ENCODE measurements at places on chromosomes 3 and 15.

DNA sequence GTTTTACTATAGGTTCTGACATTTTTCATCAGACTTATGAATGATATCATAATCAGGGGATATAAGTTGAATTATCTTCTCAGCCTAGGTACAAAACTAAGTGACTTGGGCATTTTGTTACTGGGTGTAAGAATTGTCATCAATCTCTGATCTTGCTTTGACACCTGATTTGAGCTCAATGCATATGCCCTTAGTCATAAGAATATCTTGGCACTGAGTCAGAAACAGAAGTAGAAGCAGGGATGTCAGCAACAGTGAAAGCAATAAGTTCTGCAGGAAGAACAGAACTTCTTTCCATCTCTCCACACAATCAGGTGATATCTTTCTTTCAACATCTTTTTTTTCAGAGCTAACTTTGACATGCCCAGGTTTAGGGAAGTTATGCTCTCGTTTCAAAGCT, 14.6 kb downstream of the SLITRK3 start:
- DNase-seq, result no peak

GRCh38 chr3:86938416-86939105, 52.4 kb downstream of the VGLL3 start:
- no peak for DNase-seq

GRCh38 chr15:25706176-25706955, 156.8 kb downstream of the ATP10A start:
- DNase-seq, result no peak

GRCh38 chr3:37635251-37635650, 226.4 kb upstream of the CTDSPL start:
- no peak for DNase-seq

- no peak for DNase-seq
These were observed 67.2 kb upstream of the DLG1 start for GRCh38 chr3:197365586-197365985.

GRCh38 chr3:30155755-30156154, 450.6 kb upstream of the TGFBR2 start:
- DNase-seq, result no peak

- no peak for DNase-seq
These were observed 11.8 kb downstream of the SHQ1 start for GRCh38 chr3:72836416-72836815.

DNA sequence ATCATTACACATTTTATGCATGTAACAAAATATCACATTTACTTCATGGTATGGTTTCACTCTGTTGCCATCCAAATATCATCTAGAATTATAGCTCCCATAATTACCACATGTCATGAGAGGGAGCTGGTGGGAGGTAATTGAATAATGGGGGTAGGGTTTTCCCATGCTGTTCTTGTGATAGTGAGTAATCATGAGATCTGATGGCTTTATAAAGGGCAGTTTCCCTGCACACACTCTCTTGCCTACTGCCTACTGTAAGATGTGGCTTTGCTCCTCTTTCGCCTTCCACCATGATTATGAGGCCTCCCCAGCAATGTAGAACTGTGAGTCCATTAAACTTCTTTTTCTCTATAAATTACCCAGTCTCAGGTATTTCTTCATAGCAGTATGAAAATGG, 123.4 kb downstream of the SATB1 start:
- no peak for DNase-seq

GRCh38 chr3:98460220-98460619, 2.8 kb upstream of the OR5K1 start:
- no peak for DNase-seq

DNA sequence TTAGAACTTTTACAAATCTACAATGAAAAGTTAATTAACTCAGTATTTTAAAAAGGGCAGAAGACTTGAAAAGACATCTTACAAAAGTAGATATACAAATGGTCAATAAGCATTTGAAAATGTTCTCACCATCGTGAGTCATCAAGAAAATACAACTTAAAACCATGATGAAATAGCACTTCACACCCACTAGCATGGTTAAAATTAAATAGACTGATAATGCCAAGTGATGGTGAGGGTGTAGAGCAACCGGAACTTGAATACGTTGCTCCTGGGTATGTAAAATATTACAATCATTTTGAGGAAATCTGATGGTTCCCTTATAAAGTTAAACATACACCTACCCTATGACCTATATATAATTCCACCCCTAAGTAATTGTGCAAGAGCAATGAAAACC, 319.8 kb upstream of the UMPS start:
- DNase-seq, result no peak

GRCh38 chr15:79440355-79440908, 8.3 kb downstream of the MINAR1 start:
- no peak for DNase-seq

DNA sequence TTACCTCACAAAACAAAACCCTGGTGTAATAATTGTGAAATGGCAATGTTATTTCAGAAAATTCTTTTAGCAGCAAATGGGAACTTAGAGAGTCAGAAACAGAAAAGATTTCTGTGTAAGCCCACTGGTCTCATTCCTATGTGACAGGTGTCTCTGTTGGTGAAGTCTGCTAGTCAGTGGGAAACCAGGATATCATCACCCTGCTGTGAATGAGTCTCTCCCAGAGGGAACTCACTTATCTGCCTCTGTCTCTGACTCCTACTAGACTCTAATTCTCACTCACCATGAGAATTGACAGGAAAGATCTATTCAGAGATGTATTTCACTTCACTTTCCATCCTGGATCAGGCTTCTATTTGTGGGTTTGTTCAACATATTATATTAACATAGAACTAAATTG, 266.0 kb downstream of the EPHA3 start:
- DNase-seq, result no peak

DNA sequence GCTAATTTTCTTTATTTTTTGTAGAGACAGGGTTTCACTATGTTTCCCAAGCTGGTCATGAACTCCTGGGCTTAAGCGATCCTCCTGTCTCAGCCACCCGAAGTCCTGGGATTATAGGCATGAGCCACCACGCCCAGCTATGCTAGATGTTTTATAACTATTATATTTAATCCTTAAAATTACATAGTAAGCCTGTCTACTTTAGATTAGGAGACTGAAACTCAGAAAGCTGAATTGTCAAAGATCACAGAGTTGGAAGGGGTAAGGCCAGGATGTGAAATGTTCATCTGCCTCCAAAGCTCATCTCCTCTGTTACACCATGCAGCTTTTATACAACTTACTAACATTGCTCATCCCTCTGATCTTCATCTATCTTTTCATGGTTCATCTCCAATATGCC, 89.8 kb downstream of the MAP2K5 start:
- DNase-seq, result no peak

DNA sequence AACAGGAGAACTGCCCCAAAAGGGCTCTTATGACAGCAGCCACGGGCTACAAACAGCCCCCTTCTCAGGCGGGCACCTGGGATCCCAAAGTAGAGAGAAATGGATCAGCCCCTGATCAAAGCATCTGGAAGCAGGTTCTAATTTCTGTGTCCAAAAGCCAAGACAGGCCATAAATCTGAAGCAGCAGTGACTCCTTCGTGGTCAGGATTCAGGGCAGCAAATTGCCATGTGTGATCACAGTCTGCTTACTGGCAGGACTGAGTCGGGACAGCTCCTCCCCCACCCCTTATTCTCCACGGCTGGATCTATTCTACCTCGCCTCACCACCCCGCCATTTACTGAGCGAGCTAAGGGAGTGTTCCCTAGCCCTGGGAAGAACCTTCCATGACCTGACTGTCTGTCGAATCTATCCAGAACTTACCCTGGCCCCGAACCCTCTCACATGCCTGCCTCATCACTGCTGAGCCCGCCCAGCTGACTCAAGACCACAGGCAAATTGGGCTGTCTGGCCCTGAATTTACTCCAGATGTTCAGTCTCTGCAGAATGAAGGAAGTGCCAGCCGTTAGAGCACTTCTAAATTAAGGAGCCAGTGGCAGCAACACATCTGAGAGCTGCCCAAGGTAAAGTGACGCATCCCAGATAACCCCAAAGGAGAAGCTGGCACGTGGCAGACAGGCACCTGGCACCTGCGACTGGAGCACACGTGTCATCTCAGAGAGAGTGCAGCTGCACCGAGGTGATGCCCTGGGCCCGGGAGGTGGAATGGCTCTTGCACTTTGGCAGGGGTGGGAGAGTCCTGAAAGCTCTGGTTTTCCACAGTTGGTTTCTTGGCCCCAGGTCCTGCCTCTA, 1.3 kb downstream of the LRRC15 start:
- DNase-seq, result no peak

- no peak for DNase-seq
These were observed 60.1 kb downstream of the SUMF1 start for GRCh38 chr3:4406746-4407568.

GRCh38 chr3:132029182-132029902, 5.5 kb downstream of the CPNE4 start:
- DNase-seq, result peak; percentile 51
